ENCODE measurements at places on chromosomes 7 and 10.

GRCh38 chr7:74479961-74480829, 26.5 kb downstream of the GTF2IRD1 start:
- no peak for DNase-seq

- no peak for DNase-seq
These were observed 20.5 kb upstream of the INPP5A start for GRCh38 chr10:132516771-132517725.

DNA sequence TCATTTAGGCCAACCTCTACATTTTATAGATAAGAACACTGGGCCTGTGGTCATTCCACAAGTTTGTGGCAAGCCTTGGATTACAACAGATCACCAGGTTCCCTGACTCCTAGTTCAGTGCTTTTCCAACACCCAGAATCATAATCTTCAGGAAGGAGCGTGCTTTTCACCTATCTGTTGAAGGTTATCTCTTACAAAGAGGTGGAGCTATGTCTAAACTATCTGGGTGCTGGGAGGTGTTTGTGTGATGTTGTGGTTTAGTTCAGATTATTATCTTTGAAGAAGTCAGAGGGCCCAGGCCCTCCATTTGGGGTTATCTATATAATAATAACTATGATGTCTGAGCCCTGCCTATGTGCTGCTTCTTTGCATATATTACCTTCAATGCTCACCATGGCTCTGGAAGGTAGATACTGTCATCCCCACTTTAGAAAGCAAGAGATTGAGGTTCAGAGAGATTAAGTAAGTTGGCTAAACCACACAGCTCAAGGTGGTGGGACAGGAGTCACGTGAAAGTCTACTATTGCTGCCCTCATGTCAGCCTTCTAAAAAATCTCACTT, 24.0 kb downstream of the IL2RA start:
- no peak for DNase-seq

DNA sequence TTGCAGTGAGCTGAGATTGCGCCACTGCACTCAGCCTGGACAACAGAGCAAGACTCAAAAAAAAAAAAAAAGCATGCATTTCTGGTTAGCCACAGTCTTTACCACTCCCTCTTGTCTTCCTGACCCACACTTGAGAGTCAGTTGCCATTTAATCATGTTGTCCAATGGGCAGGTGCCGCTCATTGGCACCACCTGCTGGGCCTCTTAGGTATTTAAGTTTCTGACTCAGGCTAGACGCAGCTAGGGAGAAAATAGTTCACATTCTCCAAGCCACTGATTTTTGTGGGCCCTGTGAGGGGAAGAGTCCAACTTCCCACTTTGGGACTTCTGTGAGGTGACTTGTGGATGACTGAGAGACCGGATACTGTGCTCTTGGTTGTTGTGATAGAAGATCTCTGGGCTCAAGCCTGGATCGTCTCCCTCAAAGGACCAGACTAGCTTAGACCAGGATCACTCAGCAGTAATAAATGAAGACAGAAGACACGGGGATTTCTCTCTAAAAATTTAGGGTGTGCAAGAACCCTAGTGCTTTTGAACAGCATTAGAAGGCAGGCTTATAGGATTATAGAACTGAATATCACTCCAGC, 26.8 kb upstream of the SORCS3 start:
- DNase-seq = no peak
